ENCODE measurements at places on chromosomes 3 and 15.

DNA sequence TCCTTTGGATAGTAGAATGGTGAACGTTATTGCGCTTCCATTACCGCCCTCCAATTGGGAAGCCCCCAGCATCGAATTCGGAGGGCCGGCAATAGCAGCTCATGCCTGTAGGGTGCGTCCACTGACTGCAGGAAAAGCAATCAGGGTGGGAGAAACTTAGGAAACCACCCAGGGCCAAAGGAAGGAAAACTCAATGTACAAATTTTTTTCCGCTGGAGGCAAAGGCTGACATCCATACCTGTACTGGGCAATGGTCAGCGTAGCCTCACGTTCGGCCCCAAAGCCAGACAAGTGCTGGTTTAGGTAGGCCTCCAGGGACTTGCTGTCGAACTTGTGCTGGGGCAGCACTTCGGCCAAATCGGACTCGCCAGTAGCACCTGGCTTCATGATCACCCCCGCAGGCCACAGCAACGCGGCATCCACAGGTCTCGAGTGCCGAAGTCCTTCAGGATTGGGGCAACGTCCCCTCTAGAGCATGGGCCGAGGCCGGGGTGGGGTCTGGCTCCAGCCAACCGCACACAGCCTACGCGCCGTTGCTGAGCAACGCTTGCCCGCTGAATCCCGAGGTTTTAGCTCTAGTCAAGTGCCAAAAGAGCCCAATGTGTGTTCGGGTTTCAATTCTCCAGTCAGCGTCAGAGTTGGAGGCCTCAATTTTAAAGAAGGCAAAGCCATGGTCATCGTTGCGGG lies at the start of gene ACAD11:
ACAD11 (minus strand) TSS at position 445 of the 687 bp plus-strand sequence; CDS start at position 387, 58 bp downstream.
- DNase-seq: peak; percentile 71

DNA sequence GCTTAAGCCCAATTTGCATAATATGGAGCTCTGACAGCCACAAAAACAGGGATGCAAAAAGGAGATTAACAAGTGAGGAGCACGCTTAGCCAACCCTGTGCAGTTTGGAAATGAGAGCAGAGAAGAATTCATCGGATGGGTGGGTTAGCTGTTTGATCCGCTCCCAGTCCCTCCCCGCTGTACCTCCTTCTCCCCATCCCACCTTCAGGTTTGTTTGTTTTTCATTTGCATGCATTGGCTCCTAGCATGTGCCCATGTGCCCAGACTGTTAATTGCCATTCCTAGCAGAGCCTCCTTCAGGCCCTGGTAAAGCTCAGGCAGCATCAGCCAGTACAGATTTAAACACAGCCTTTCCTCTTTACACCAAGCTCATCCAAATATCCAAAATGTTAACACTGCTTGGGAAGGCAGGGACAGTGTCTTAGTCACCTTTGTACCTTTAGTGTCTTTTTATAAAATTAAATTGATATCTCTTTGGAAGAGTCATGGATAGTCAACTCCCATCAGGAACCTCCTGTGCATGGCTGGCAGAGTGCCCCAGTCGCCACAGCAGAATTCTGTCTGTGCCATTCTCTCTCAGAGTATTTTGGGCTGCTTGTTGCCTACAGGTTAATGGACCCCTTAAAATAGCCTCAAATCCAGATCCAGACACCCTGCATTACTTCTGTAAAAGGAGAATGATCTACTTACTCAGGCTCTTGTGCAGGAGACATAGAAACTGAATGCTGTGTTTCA lies 244.2 kb downstream of the LSAMP start:
- DNase-seq: no peak

DNA sequence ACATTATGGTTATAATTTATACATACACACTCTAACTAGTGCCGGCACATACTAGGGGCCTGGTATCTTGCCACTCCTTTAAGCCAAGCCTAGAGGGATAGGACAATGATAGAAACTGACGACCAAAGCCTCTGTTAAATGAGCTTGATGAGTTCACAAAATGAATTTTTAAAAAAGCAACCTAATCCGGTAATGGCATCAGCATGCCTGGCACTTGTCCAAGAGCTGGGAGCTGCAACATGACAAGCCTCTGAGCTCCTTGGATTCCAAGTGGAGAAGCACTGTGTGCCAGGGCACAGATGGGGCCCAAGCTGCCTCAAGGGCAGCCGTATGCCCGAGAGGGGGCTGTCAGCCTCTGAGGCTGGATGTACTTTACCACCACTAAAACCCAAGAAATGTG lies 9.7 kb downstream of the ETV5 start:
- DNase-seq: peak; percentile 64

- no peak for DNase-seq
Observed at GRCh38 chr15:81163961-81164800, 30.1 kb downstream of the CFAP161 start.

DNA sequence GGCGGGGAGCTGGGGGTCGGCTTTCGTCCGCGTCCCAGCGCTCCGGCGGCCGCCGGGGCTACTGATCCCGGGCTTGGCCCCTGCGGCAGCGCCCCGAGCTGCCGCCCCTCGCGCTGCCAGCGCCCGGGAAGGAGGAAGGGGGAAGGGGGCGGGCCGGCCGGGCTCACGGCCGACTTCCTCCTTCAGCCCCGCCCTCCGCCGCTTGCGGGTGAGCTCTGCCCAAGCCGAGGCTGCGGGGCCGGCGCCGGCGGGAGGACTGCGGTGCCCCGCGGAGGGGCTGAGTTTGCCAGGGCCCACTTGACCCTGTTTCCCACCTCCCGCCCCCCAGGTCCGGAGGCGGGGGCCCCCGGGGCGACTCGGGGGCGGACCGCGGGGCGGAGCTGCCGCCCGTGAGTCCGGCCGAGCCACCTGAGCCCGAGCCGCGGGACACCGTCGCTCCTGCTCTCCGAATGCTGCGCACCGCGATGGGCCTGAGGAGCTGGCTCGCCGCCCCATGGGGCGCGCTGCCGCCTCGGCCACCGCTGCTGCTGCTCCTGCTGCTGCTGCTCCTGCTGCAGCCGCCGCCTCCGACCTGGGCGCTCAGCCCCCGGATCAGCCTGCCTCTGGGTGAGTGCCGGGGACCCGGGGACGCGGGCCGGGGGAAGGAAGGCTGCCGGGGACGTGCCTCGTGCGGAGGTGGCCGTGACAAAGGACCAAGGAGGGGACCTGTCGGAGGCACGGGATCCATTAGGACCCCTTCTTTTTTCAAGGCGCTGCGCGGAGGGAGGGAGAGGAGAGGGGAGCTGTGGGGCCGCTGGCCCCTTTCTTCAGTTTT lies at the start of gene SEMA4B:
SEMA4B (plus strand) TSS at position 201 of the 814 bp plus-strand sequence; CDS start at position 450, 249 bp downstream.
- peak; percentile 72 for DNase-seq

GRCh38 chr3:53836084-53836872 lies 9.9 kb downstream of the CHDH start:
- no peak for DNase-seq

DNA sequence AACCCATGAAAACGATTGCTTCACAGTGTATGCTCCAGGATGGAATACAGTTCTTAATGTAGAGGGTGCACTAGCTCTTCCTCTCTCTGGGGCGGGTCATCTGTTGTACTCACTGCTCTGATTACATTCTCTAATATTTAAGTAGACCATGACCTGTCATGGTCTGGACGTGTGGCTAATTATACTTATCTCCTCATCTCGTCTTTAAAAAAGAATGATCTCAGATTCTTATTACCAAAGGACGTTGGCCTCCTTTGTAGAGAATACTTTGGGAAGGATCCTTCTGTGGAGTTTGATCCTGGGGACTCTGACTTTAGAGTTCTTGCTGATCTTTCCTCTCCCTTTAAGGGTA lies 48.4 kb upstream of the TRAK1 start:
- DNase-seq: no peak

GRCh38 chr15:76340198-76340802 lies 3.7 kb downstream of the ISL2 start:
- peak; percentile 21 for DNase-seq

DNA sequence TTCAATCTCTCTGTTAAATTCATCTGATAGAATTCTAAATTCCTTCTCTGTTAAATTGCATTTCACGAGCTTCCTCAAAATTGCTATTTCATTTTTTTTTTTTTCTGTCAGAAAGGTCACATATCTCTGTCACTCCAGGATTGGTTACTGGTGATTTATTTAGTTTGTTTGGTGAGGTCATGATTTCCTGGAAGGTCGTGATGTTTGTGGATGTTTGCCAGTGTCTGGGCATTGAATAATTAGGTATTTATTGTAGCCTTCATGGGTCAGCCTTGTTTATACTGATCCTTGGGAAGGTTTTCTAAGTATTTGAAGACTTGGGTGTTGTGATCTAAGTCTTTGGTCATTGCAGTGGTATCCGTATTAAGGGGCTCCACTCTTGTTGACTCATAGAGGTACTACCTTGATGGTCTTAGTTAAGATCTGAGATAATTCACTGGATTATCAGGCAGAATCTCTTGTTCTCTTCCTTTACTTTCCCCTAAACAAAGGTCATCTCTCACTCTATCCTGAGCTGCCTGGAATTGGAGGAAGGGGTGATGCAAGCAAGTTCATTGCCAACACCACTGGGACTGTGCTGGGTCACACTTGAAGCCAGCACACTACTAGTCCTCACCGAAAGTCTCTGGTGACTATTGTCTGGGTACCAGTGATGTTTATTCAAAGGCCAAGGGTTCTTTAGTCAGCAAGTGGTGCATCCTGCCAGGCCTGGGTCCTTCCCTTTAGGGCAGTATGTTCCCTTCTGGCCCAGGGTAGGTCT lies 231.1 kb downstream of the GBE1 start:
- DNase-seq: no peak
